ENCODE measurements at places on chromosomes 11 and 22.

DNA sequence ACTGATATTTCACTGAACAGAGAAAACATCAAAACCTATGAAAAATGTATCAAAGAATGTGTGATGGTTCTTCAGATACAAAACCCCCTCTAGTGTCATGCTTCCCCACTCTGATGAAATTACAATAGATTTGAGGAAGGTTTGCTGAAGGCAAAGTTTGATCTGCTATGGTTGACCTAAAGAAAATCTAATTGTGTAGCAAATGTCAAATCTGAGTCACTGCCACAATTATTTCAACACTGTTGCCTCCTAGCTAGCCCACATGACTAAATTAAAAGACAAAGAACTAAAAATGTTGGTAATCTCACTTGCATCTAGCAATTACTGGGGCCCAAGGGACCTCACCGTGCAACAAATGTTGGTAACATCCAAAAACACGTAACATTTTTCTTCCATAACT lies 728.0 kb downstream of the DLG2 start:
- DNase-seq = no peak

DNA sequence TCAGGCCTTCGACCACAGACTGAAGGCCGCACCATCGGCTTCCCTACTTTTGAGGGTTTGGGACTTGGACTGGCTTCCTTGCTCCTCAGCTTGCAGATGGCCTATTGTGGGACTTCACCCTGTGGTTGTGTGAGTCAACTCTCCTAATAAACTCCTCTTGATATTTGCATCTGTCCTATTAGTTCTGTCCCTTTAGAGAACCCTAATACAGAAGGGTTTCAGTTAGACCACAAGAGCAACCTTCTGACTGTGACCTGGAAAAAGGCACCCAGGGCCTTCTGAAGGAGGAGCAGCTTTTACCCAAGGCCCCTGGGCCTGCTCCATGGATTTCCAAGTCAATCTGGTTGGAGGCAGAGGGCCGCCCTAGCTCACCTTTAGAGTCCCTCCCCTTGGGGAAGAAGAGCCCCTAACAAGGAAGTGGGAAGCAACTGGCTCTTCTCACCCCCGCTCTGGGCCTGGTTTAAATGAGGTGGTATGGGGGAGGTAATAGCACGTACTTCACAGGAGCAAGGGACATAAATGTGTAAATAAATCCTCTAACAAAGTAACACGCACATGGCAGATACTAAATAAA lies 11.2 kb upstream of the CHST1 start:
- no peak for DNase-seq

DNA sequence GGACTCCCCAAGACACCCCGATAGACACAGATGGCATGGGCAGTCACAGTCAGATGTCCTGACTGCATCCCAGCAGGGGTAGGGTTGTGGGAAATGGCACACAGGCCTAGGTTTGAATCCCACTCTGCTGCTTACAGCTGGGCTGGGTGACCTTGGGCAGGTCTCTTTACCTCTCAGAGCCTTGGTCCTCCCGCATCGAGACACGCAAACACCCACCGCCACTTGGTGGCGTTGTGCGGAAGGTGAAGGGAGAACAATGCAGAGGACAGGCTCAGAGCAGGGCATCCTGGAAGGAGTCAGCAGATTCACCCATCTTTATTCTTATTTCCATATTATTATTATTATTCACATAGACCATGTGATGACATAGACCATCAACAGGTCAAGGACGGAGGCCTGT lies 140.5 kb downstream of the MIAT start:
- DNase-seq = no peak

GRCh38 chr11:32139896-32140520 lies 49.1 kb downstream of the RCN1 start:
- no peak for DNase-seq

DNA sequence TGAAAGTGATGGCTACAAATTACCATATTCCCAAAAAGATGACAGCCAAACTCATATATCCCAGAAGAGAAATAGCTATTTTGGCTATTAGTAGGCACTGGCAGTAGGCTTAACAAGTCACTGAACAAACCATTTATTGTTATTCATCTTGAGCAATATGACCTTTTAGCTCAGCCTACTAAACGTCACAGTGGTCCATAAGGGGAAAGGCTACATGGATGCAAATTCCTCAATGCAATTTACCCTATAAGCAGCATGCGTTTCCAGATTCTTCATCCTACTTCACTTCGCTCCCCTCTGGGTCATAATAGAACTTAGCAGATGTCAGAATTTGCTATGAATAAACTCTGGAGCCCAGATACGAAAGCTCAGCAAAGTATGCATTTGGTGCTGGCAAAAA lies 114.0 kb downstream of the SIK3 start:
- no peak for DNase-seq

DNA sequence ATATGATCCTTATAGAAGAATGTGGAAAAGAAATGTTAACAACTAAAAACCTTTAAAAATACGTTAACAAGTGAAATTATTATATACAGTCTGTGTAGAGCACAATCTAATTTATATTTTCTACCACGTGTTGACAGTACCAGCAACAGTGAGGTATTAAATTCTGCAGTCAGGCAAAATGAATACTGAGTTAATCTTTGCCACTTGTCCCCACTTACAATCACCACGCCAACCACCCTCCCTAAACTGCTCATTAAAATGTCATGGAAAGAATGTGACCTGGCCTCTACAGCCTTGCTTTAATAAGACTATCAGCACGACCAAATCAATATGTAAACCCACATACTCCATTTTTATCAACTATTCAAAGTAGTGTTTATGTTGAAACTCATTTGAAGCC lies 28.5 kb upstream of the EIF3M start:
- no peak for DNase-seq

DNA sequence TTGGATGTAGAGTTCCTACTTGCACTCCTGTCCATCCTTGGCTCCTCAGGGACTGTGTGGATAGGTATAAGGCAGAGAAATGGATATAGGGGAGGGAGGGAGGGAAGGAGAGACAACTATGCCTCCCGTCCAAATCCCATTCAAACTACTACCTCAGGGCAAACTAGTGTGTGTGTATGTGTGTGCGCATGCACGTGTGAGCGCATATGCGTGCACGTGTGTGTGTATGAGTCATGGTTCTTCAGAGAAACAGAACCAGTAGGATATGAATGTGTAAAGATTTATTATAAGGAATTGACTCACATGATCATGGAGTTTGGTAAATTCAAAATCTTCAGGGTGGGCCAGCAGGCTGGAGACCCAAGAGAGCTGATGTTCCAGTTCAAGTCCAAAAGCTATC lies 42.2 kb upstream of the DRD2 start:
- no peak for DNase-seq

DNA sequence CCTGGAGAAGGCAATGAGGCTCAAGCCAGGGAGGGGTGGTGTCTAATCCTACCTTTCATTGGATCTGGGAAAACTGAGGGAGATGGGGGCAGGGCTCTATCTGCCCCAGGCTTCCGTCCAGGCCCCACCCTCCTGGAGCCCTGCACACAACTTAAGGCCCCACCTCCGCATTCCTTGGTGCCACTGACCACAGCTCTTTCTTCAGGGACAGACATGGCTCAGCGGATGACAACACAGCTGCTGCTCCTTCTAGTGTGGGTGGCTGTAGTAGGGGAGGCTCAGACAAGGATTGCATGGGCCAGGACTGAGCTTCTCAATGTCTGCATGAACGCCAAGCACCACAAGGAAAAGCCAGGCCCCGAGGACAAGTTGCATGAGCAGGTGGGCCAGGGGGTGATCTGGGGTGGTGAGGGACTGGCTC lies at the start of gene FOLR1:
FOLR1 (plus strand) TSS at position 180 of the 421 bp plus-strand sequence; CDS start at position 214, 34 bp downstream.
- DNase-seq = no peak

All from stimulated activated CD8-positive, alpha-beta memory T cell treated with anti-CD3 and anti-CD28 coated beads, Interleukin-4, amount 100 ng/mL, for 1 hour (primary cell).